Stimulated activated CD8-positive, alpha-beta memory T cell treated with anti-CD3 and anti-CD28 coated beads, Interleukin-2, amount 100 ng/mL, for 1 hour (primary cell): ENCODE measurements at places on chromosomes 7 and 10.

DNA sequence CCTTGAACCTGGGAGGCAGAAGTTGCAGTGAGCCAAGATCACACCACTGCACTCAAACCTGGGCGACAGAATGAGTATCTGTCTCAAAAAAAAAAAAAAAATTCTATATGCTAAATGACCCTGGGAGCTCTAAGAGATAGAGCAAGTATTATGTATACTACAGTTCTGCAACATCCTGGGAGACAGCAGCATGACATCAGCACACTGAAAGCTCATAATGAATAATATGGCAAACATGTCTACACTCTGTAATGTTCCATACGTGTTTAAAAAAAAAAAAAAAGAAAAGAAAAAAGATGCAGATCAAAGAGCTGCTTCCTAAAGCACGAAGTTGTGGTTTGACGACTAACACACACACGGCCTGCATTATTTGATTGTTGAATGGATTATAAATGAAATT is 72.5 kb downstream of the CUL2 start:
- DNase-seq, result no peak

GRCh38 chr7:158650821-158651225 is 53.8 kb downstream of the NCAPG2 start:
- no peak for DNase-seq

DNA sequence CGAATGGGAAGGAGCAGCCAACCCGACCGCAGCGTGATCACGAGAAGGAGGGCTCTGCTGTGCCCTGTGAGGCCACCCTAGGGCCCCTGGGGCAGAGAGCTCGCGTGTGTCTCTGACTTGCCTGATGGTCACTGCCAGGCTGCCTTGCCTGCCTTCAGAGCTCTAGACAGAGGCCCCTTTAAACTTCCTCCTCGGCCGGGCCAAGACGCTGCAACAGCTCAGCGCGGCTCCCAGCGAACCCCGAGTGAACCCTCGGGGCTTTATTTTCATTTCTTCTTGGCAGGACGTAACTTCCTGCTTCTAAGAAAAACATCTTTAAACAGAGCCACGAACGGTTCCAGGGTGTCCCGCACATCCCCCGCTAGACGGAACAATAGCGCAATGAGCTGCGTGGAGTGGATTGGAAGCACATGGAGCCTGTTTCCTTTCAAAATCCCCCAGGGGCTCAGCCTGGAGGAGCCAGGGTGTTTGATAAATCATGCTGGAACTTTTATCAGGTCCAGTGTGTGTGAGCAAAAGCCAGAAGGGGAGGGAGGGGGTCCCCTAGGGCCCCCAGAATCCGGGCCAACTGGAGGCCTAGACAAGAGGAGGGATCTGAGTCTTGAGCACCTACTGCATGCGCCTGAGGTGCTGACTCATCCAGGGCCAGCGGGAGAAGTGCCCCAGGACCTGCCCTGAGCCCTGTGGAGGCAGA is 134.1 kb upstream of the GDF10 start:
- DNase-seq, result no peak

DNA sequence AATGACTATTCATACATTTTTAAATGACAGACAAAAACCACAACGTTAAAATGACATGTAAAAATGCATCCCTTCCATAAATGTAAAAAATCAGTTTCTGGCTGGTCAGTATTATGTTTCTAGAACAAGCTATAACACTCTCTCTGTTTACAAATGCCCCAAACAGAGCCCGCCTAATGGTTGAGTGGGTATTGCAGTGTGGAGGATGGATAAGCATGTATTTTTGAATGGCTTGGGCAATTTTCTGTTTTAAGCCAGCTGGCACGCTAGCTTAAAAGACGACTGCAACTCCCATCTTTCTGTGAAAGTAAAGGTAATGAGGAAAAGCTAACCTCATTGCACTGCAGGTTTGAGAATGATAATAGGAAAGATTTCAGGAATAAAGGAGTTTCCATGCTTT is 430.7 kb downstream of the PARD3 start:
- DNase-seq, result no peak

DNA sequence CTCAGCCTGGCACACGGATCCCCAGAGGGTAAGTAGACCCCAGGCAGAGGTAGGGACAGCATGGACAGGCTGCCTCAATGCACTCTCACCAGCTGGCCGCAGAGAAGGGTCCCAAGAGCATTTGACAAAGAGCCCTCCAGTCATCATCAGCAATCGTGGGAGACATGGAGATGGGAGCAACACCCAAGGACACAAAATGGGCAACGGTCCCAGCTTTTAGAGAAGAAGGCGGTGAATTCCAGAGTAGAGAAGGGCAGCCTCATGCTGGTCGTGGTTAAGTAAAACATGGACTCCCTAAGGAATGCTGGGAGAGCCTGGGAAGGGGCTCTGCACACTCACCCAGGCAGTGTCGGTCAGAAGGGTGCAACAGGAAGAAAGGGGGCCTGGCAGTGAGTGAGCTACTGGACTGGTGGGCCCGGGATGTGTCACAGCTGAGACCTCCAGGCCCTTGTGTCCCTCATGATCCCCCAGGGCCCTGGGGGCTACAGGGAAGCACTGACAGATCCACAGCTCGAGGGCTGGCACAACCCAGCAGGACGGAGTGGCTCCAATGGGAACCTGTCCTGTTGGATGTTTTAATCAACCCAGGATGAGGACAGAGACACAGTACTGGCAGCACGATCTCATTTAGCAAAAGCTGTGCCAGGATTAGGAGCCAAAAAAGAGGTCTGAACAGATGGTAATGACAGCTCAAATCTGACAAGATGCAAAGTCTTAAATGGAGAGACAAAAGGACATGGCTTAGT is 147.1 kb downstream of the NEURL1 start:
- no peak for DNase-seq
